ENCODE measurements at places on chromosomes 12 and 14.
A peak's percentile ranks its signal among the peaks of the same experiment; 100 is the strongest.

DNA sequence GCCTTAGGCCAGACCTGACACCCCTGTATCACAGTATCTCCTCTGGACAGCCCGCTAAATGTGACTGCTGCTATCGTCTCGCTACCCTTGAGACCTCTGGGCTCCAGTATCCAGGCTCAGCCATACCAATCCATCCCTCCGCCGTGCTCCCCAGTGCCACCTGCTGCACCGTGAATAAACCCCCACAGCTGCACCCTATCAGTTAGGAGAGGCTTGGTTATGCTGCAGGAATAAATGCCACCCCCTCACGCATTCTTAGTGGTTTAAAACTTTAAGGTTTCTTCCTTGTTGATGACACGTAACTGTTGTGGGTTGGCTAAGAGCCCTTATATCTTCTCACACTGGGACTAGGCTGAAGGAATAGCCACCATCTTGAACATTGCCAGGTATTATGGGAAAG, 12.1 kb downstream of the CCDC63 start:
- H3K27ac ChIP-seq = no peak overlapping the region
- DNase-seq = no peak
- H3K4me1 ChIP-seq = peaks cover 4% of the 10 kb centered on the region
- H3K4me3 ChIP-seq = no peak overlapping the region

GRCh38 chr14:56300495-56300894, 182.3 kb downstream of the PELI2 start:
- no peaks in the 10 kb centered on the region for H3K27me3 ChIP-seq
- no peaks in the 10 kb centered on the region for H3K4me1 ChIP-seq
- no peaks in the 10 kb centered on the region for H3K36me3 ChIP-seq
- no peak overlapping the region for H3K4me3 ChIP-seq

DNA sequence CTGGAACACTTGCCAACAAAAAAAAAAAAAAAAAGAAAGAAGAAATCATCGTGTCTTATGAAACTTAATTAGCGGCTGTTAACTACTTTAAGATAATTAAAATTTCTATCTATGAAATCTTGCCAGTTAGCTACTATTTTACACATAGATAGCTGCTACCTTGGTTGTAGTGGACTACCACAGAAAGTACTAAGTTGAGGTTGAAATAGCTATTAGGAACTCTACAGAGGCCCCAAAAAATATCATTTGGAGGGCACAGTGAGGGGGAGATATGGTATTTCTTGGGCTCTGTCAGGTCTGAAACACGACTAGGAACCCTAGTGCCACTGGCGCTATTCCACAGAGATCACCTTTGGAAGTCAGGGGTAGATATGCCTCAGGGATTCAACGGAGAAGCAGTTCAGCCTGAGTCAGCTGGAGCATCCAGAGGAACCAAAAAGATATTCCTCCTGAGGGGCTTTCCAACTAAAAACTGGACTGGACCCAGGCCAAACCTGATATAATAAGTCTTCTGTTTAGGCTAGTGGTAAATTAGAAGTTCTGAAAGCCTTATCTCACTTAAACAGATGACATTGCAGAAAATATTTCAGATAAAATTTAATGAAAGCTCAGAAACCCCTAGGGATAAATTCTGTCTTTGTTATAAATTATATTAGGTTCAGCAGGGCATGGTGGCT, 126.1 kb downstream of the EPS8 start:
- no peaks in the 10 kb centered on the region for H3K4me1 ChIP-seq
- no peak for DNase-seq
- no peak overlapping the region for H3K4me3 ChIP-seq
- H3K27me3 ChIP-seq = peaks cover 2% of the 10 kb centered on the region

GRCh38 chr12:19120795-19121194, 8.7 kb upstream of the PLEKHA5 start:
- peaks cover 2% of the 10 kb centered on the region for H3K27me3 ChIP-seq
- no peak overlapping the region for H3K4me3 ChIP-seq
- no peak overlapping the region for H3K27ac ChIP-seq
- H3K4me1 ChIP-seq = peaks cover 7% of the 10 kb centered on the region
- no peak for DNase-seq

- no peaks in the 10 kb centered on the region for H3K27me3 ChIP-seq
- H3K4me1 ChIP-seq = peaks cover 39% of the 10 kb centered on the region
- H3K27ac ChIP-seq = peak overlapping the region; percentile 77
- peak; percentile 57 for DNase-seq
- peak overlapping the region; percentile 80 for H3K4me3 ChIP-seq
Measured at GRCh38 chr14:96363751-96364336, 518 bp downstream of the GSKIP start.

DNA sequence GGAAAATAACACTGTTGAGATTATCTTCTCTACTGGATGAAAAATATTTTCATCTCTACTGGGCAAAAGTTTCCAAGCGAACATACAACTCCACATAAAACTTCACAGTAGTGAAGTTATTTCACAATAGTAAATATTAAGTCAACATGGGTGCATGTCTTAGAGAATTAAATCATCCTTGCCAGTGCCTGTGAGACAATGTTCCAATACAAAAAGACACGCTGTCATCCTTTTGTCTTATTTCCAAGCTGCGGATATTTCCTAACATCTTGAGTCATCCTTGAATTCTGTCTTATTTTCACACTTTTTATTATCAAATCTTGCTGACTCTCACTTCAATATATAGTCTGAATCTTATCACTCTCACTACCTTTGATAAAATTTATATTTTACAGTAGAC, 142.9 kb upstream of the KITLG start:
- H3K4me3 ChIP-seq = no peak overlapping the region
- H3K27me3 ChIP-seq = no peaks in the 10 kb centered on the region
- H3K27ac ChIP-seq = no peak overlapping the region
- no peak for DNase-seq
- H3K4me1 ChIP-seq = no peaks in the 10 kb centered on the region

DNA sequence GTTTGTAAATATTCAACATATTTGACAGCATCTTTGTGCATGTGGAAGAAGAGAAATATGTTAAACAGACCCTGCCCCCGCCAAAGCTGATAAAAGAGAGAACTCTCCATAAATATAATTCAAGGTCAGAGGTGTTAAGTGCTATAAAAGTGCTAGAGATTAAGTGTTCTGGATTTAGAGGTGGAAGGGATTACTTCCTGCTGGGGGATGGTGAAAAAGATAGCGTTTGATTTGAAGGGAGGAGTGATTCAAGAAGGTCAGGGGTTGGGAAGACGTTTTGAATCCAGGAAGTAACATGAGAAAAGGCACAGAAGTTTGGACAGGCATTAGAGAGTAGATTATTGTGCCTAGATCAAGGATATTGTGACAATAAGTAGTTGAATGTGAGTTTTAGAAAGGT, 30.2 kb downstream of the RIC8B start:
- no peak overlapping the region for H3K27ac ChIP-seq
- H3K4me1 ChIP-seq = peaks cover 2% of the 10 kb centered on the region
- no peak overlapping the region for H3K4me3 ChIP-seq
- H3K27me3 ChIP-seq = no peaks in the 10 kb centered on the region

- H3K36me3 ChIP-seq = no peaks in the 10 kb centered on the region
- peaks cover 3% of the 10 kb centered on the region for H3K27me3 ChIP-seq
- no peak for DNase-seq
- no peaks in the 10 kb centered on the region for H3K4me1 ChIP-seq
- H3K4me3 ChIP-seq = no peak overlapping the region
Measured at GRCh38 chr12:105595440-105595839, 264.9 kb downstream of the C12orf75 start.

GRCh38 chr12:50573271-50573670, 68.5 kb downstream of the DIP2B start:
- H3K4me3 ChIP-seq = no peak overlapping the region
- no peaks in the 10 kb centered on the region for H3K27me3 ChIP-seq
- no peak overlapping the region for H3K27ac ChIP-seq
- H3K4me1 ChIP-seq = peaks cover 4% of the 10 kb centered on the region

- no peak overlapping the region for H3K27ac ChIP-seq
- H3K36me3 ChIP-seq = no peaks in the 10 kb centered on the region
- no peak for DNase-seq
- no peak overlapping the region for H3K4me3 ChIP-seq
Measured at GRCh38 chr12:88519802-88520435, 60.4 kb downstream of the KITLG start.

DNA sequence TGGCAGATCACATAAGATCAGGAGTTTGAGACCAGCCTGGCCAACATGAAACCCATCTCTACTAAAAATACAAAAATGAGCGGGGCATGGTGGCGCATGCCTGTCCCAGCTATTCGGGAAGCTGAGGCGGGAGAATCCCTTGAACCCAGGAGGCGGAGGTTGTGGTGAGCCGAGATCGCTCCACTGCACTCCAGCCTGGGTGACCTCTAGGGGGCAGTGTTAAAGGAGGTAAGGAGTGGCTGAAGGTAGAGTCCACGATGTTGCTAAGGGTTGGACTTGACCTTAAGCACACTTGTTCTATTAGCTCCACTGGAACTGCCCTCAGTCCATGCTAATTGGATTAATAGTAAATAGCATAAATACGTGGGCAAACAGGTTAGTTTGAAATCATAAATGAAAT, 62.4 kb upstream of the PSMC1 start:
- no peaks in the 10 kb centered on the region for H3K36me3 ChIP-seq
- no peak for DNase-seq
- H3K4me1 ChIP-seq = no peaks in the 10 kb centered on the region
- no peak overlapping the region for H3K4me3 ChIP-seq

GRCh38 chr14:24253936-24254335, 9.0 kb downstream of the TGM1 start:
- no peak overlapping the region for H3K4me3 ChIP-seq
- H3K27ac ChIP-seq = no peak overlapping the region
- peaks cover 3% of the 10 kb centered on the region for H3K36me3 ChIP-seq
- no peak for DNase-seq
- H3K4me1 ChIP-seq = peaks cover 24% of the 10 kb centered on the region

DNA sequence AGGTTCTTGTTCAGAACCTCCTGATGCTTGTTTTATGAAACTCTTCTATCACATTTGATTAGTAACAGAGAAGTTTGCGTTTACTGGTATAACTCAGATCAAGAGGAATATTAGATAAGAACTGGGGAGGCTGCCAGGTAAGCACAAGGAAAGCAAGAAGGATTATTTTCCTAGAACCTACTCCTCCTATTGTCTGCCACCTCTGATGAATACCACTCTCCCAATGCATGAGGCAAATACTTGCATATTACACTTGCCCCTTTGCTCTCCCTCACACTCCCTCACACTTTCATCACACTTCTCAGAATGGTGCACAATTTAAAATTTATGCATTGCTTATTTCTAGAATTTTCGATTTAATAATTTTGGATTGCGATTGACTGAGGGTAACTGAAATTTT, 43.6 kb downstream of the LIN7A start:
- H3K4me3 ChIP-seq = no peak overlapping the region
- H3K27me3 ChIP-seq = no peaks in the 10 kb centered on the region
- H3K27ac ChIP-seq = no peak overlapping the region
- H3K36me3 ChIP-seq = no peaks in the 10 kb centered on the region

GRCh38 chr14:73958591-73958990, 8.5 kb downstream of the COQ6 start:
- H3K27ac ChIP-seq = no peak overlapping the region
- H3K4me3 ChIP-seq = no peak overlapping the region
- no peaks in the 10 kb centered on the region for H3K27me3 ChIP-seq
- peaks cover 27% of the 10 kb centered on the region for H3K36me3 ChIP-seq

All from activated CD8-positive, alpha-beta memory T cell treated with anti-CD3 and anti-CD28 coated beads, Interleukin-2, amount 10 ng/mL, durations not matched to agents 7 days and 5 days (primary cell).